Neural progenitor cell (in vitro differentiated cells): ENCODE measurements at places on chromosomes 13 and 19. TPM values are rescaled to one million over a fixed set of nuclear protein-coding genes. Genes with fewer than 3 reads are reported as not detected.

The FFAR3 gene
- total RNA-seq = not detected in 2 replicates

The ZNF8 gene
- total RNA-seq = 18.6 and 24.0 TPM in 2 replicates

GRCh38 chr19:16361926-16362325, 37.3 kb downstream of the KLF2 start:
- DNase-seq = no peak

DNA sequence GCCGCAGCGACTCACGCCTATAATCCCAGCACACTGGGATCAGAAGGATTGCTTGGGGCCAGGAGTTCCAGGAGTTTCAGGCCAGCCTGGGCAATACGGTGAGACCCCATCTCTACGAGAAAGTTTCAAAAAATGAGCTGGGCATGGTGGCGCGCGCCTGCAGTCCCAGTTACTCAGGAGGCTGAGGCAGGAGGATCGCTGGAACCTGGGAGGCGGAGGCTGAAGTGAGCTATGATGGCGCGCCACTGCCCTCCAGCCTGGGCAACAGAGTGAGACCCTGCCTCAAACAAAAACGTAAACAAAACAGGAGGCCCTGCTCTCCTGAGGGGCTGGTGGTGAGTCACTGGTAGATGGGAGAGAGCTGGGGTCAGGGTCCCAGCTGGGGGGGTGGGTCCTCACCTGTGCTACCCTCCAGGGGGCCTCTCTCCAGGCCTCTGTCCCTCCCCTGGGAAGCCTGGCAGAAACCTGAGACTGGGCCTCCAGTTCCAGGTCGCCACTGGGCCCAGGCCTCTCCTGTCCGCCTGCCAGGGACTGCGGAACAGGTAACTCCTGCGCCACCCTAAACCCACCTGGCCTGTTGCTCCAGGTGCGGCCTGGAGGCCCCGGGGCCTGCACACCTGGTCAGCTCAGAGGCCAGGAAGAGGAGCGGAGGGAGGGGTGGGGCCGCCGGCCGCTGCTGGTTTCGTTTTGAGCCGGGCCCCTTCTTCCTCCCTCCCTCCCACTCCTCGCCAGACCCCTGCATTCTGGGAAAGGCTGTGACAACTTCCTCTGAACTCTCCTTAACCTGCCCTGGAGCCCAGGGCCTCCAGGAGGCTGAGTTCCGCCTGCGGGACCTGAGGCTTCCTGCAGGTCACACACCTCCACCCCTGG, 17.2 kb upstream of the ZBTB7A start:
- DNase-seq = no peak
